ENCODE measurements at places on chromosomes 7 and 10.
A peak's percentile ranks its signal among the peaks of the same experiment; 100 is the strongest.

DNA sequence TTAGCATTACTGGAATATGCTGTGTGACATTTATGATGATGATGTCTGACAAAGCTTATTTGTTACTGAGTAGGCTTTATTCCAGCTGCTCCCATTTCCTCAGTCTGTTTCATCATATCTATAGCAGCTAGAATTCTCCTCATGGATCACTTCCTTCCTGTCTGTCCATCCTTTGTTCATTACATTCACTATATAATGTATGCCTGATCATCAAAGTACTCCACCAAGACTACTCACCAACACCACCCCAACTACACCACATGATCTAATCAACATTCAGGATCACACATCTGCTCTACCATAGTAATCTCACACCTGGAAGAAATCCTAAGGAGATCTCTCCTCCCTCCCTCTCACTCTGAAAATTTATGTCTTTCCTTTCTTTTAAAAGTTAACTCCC lies 61.3 kb downstream of the APBB1IP start:
- DNase-seq: no peak

GRCh38 chr7:3033136-3033535 lies 10.5 kb downstream of the CARD11 start:
- DNase-seq: no peak

DNA sequence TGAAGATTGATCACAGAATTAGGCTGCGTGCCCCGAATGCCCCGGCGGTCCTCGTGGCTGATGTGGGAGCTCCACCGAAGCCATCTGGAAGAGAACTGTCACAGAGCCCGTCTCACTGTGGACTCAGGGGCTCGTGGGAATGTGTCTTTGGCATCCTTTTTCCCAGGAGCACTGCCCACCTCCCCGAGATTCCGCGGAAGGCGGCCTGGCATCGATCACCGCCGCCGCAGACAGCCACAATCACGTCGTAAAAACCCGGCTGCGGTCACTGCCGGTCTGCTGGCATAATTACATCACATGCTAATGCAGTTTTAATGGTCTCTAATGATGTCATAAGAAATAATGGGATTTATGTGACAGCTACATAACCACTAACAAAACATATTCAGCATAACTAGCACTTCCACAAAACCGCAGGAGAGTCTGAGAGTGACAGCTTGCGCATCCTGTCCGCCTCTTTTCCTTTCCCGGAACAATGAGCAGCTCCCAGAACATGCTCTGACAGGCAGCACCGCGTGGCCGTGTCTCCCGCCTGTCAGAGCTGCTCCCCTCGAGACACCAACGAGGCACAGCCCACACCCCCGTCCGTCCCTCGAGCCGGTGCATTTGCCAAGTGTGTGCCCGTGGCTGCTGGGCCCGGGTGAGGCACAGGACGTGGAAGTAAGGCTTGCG lies 490.0 kb downstream of the PTPRN2 start:
- DNase-seq: no peak

GRCh38 chr10:20986049-20986448 lies 88.9 kb upstream of the NEBL start:
- DNase-seq: no peak

DNA sequence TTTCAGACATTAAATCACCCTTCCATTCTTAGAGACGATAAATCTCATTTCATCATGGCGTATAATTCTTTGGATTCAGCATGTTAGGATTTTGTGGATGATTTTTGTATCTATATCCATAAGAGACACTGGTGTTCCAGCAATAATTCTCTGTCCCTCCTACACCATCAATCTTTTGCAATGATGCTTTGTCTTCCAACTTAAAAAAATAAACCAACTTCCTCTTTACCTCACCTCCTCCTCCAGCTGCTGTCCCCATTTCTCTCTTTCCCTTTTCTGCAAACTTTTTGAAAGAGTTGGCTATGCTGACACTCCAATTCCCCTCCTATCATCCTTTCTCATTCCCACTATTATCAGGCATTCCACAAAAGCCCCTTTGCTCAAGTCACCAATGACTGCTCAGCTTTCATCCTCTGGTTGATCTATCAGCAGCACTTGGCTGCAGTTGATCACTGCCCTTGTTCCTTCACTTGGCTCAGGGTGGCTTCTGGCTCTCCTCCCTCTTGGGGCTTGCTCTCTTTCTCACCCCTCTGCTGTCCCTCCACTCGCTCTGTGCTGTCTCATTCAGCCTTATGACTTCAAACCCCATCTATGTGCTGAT lies 130.0 kb downstream of the ARHGAP22 start:
- no peak for DNase-seq

- DNase-seq: no peak
Measured at GRCh38 chr10:22427890-22428571, 82.7 kb downstream of the SPAG6 start.

DNA sequence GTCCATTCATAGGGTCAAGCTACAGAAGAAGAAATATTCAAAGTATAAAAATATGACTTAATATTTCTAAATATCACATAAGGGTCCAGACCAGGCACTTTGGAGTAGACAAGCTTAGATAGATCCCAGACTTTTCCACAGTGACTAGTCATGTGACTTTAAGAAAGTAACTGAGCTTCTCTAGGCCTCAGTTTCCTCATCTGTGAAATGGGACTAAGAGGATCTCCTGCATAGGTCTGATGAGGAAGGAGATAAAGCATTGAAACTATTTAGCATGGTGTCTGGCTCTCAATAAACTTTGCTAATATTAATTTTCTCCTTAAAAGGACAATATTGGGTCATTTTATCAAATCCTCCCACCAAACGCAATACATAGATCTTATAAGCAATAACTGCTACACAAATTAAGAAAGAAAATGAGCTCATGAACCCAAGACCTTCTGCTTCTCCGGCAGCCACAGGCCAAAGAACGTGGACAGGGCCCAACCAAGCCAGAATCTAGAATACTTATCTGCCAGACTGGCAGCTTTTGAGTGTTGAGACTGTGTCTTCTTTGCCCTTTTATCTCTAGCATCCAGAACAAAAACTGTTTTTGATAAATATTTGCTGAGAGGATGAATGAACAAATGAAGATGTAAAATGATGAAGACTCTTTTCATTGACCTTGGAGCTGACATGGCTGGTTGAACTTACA lies 1.6 kb upstream of the TARP start:
- no peak for DNase-seq

GRCh38 chr10:100826983-100827818 lies 81.8 kb downstream of the PAX2 start:
- DNase-seq: no peak

GRCh38 chr7:17512181-17512675 lies 213.8 kb downstream of the AHR start:
- no peak for DNase-seq

DNA sequence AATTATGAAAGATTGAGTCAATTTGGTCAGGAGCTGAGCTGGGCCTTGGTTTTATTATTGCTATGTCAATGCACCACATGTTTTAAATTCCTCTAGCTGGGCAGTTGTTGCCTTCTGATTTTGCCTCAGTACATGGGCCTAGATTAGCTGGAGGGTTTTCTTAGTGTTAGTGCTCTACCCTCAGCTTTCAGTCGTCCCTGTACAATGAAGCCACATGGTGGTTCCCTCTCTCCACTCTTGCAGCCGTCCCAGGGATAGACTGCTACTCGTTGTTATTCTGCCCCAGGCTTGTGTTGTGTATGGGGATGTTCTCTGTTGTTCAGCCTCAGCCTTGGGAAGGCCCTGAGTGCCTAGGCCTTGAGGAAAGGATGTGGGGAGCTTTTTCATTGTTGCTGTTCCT lies 37.0 kb downstream of the NHLRC2 start:
- DNase-seq: no peak

GRCh38 chr7:75716992-75717626 lies 21.6 kb downstream of the HIP1 start:
- DNase-seq: no peak

DNA sequence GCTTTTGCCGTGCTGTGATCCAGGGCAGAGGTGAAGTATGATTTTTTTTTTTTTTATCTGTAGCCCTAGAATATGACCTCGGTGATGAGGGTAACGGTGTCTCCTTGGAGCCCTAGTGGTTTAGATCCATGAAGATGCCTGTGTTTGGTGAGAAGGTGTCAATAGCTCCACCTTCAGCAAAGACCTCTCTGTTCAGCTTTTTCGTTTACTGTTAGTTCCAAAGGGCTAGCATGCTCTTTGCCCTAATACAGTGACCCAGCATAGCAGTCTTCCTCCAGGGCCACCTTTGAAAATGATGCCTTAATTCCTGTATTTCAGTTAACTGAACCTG lies 746 bp upstream of the MRPS16 start:
- no peak for DNase-seq

- DNase-seq: no peak
Measured at GRCh38 chr7:44497155-44498027, 6.9 kb upstream of the NUDCD3 start.

DNA sequence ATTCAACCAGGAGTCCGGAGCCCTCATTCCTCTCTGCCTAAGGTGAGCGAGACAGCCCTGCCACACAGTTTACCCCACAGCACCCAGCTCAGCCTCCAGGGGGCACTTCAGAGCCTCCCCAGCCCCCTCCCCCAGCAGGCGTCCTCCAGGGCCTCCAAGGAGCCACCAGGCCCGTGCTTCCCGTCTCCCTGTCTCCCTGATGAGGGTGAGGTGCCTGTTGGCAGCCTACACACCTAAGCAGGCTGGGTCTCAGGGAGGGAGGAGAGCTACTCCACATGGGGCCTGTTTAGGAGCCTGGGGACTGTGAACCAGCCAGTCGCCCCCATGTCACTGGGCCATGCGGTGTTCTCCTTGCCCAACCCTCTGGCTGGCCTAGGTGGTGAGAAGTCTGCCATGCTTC lies 28.9 kb upstream of the TRIM8 start:
- no peak for DNase-seq

DNA sequence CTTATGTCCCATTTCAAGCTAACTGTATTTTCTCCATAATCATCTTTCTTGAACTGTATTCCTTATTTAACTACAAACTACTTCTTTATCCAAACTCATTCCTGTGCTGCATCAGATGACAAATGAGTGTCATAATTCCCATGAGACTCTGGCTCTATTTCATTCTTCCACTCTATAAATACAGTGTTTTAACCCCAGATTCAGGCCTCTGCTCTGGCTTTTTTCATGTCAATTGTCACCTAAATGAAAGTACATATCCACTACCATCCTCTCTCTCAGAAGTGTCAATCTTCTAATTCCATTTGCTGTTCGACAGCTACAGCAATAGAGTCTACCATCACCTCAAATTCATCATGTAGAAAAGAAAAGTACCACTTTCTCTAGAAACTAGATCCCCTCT lies 172.7 kb downstream of the CACNA2D1 start:
- no peak for DNase-seq

DNA sequence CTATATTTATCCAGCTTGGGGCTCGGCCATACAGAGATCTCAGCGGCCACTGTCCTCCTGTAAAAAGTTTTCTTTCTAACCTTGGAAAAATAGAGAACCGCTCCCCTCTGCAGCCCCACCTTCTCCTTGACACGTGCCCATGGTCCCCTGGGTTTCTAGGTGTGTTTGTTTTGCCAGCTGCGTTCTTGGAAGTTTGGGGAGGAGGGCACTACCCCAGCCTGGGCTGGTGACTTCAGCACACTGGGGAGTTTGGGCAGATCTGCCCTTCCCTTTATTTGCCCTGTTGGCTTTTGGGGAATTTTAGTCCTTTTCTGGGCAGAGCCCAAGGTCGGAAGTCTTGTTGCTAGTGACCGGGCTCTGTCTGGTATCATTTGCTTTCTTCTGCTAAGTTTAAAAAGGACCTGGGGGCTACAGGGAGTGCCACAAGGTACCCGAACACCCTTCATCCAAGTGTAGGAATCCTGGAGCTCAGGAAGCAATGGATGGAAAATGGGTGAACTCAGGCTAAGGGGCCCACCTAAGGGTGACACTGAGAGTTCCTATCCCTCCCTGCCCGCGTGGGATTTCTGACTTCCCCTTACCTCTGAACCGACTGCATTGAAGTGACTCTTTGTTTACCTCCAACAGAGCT lies 1.7 kb downstream of the ADAMTS14 start:
- DNase-seq: no peak

- no peak for DNase-seq
Measured at GRCh38 chr7:134723892-134724291, 55.5 kb upstream of the CALD1 start.

DNA sequence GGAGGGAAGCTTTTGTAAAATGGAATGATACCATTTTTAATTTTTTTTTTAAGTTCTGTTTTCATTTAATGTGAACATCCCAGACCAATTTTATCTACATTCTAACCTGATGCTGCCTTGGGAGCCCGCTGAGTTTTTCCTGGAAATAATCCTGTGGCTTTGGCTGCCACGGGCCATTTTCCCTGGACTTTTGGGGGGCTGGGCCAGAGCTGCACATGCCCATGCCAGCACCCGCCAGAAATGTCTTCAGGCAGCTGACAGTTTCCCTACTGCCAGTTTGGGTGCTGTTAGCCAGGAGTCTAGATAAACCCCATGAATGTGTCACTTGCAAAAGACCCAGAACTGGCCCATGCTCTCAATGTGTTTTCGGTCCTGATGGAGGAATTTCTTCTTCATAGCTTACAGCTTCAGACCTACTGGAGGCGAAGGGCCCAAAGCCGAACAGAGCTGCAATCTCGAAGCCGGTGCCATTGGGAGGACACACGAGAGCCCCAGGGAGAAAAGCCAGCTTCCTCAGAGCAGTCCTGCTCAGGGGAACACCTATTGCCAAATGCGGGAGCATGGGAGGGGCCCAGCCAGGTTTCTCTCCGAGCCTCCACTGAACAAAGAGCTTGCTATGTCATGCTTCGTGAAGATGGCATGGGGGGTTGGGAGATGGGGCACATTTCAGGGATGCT lies 444.2 kb upstream of the MKI67 start:
- no peak for DNase-seq

GRCh38 chr10:80194373-80195045 lies 10.8 kb downstream of the ANXA11 start:
- no peak for DNase-seq

DNA sequence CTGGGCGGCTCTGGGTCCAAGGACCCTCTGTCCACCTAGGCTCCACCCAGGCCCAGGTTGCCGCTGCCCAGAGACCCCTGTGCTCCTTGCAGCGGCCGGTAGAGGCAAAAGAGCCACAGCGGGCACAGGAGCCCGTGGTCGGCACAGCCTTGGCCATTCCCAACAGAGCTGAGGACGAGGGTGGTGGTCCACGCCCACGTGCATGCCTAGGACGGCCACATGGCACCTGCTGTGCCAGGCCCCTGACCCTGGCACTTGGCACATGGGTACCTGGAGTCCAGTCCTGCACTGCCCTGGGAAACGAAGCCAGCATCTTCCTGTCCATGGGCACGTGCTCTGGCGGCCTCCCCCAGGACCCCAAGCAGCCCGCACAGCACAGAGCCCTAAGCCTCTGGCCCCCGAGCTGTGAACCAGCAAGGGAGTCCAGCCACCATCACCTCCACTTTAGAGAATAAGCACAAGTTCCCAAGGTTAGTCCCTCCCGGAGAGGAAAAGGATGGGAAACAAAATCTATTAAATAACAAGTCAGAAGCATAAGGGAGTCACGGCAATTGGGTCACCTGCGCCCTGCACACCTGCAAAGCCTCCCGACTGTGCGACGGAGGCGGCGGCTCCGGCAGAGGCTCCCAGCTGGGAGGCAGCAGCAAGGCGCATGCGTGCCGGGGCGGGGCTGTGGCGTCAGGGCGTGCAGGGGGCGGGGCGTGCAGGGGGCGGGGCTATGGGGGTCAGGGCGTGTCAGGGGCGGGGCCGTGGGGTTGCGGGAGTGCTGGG lies 59.1 kb downstream of the STK32C start:
- DNase-seq: peak; percentile 21

GRCh38 chr7:150665896-150666295 lies 19.6 kb upstream of the GIMAP2 start:
- no peak for DNase-seq

GRCh38 chr7:131250331-131250730 lies 77.3 kb upstream of the MKLN1 start:
- DNase-seq: no peak
